ENCODE measurements at places on chromosomes 3 and 15. TPM values are rescaled to one million over a fixed set of nuclear protein-coding genes. Genes with fewer than 3 reads are reported as not detected.

The KBTBD13 gene
- not detected for total RNA-seq

The ATG3 gene
- total RNA-seq, result 71.6 TPM

- peaks cover 3% of the 10 kb centered on the region for H3K27me3 ChIP-seq
- H3K4me1 ChIP-seq, result peaks cover 53% of the 10 kb centered on the region
- DNase-seq, result no peak
- H3K4me3 ChIP-seq, result no peak overlapping the region
These were observed 56.6 kb upstream of the ARHGEF3 start for GRCh38 chr3:56858331-56858730.

The CCDC54 gene
- not detected for total RNA-seq

- no peaks in the 10 kb centered on the region for H3K36me3 ChIP-seq
- no peak overlapping the region for H3K4me3 ChIP-seq
- H3K4me1 ChIP-seq, result no peaks in the 10 kb centered on the region
- no peak overlapping the region for H3K27ac ChIP-seq
These were observed 37.1 kb upstream of the LYZL4 start for GRCh38 chr3:42447481-42447880.
